ENCODE measurements at places on chromosomes 3 and 15. TPM values are rescaled to one million over a fixed set of nuclear protein-coding genes. Genes with fewer than 3 reads are reported as not detected.
A peak's percentile ranks its signal among the peaks of the same experiment; 100 is the strongest.

PDE8A gene
- 20.6 TPM for total RNA-seq

TEX264 gene
- 38.7 TPM for total RNA-seq

SEMA3G gene
- not detected for total RNA-seq

ARHGEF26 gene
- total RNA-seq = 2.0 TPM

INSYN1 gene
- 1.2 TPM for total RNA-seq

GRCh38 chr15:73902121-73903020, 23.9 kb upstream of the LOXL1 start:
- no peak for DNase-seq

DNA sequence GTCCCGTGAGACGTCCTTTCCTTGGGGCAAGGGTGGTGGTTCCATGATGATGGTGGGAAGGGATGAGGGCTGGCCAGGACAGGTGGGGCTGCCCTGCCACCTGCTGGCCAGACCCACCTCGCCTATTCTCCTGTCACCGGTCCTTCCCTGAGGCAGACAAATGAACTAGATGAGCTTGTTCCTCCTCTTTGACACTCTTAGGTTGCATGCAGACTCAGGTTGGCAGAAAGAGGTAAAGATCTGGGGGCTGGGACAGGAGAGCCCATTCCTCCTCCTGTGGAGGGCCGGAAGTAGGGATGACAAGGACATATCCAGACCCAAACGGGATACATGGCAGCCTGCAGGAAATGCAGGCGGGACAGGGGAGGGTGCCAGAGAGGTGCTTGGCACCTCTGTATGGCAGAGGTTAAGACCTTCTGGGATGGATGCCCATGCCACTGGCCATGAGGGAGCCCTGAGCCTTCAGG, 38.6 kb downstream of the ACSBG1 start:
- DNase-seq = no peak

DNA sequence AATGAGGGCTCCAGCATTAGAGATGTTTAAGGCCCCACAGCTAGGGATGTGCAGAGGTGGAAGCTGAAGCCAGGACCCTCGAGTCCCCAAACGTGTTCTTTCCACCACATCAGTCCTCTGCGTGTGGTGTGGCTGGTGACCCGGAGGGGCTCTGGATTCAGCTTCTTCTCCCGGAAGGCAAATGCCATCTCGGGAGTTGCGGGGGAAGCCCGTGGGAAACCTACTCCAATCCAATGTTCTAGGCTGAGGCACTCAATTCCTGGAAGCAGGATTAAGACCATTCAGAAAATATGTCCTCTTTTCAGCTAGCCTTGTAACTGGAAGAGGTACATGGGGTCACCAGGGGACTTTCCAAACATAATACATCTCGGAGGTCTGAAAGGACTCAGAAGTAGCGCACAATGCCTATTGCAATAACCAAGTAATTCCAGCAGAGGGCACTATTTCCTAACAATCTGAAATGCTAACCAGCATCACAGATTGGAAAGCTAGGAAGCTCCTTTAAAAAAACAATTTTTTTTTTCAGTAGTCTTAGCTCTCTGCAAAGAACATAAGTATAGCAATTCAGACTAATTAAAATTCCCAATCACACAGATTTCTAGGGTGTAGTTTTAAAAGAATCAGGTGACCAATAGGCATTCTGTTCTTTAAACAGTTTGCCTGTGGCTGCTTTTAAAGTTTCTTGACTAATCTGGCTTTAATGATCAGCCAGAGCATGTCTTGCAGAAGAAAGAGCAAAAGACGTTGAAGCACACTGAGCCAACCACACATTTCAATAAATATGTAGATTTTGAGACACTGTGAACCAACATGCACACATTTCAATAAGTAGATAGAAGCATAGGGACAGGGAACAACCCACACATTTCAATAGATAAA, 36.1 kb downstream of the BNC1 start:
- peak; percentile 80 for DNase-seq

- peak; percentile 65 for DNase-seq
Measured at GRCh38 chr3:123880998-123881561, 3.1 kb downstream of the MYLK start.

- DNase-seq = no peak
Measured at GRCh38 chr3:144491333-144491732, 519.7 kb downstream of the DIPK2A start.

GRCh38 chr3:39428745-39429201, 22.3 kb downstream of the RPSA start:
- DNase-seq = no peak

- peak; percentile 15 for DNase-seq
Measured at GRCh38 chr3:36444909-36445308, 64.6 kb downstream of the STAC start.

- DNase-seq = no peak
Measured at GRCh38 chr3:116824208-116824607, 114.6 kb downstream of the TUSC7 start.

- DNase-seq = peak; percentile 51
Measured at GRCh38 chr3:190224863-190225692, 97.2 kb downstream of the CLDN1 start.

- no peak for DNase-seq
Measured at GRCh38 chr3:128907706-128908445, 28.5 kb downstream of the ACAD9 start.

GRCh38 chr3:31188112-31188511, 293.7 kb upstream of the GADL1 start:
- peak; percentile 71 for DNase-seq

DNA sequence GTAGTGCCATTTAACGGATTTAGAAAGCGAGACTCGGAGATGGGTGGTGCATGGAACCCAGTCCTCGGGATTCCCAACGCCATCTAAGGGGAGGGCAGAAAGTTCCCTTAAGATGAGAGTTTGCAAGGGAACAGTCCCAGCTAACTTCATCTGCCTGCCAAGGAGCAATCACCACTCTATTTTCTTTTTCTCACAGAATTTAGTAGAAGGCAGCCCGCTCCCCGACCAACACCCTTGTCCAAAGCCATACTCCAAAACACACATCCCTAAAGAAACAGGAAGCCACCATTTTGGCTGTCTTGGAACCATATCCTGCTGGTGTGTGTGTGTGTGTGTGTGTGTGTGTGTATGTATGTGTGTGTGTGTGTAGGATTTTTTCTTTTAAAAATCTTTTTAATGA, 7.1 kb upstream of the FGD5 start:
- DNase-seq = no peak

DNA sequence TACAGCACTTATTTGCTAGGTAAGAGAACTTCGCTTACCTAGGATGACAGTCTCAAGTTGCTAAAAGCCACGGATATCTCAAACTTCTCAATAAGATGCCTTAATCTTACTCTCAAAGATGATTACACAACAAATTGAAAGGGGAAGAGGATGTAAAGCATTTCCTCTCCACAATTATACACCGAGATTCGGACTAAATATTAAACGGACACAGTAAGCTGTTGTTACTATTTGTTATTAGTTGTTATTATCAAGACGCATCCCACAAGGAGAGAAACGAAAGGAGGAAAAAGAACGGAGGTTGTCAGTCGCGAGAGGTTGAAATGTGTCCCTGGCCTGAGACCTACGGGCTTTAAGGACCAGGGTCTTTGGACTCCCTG, 660 bp downstream of the ZNF106 start:
- peak; percentile 29 for DNase-seq

DNA sequence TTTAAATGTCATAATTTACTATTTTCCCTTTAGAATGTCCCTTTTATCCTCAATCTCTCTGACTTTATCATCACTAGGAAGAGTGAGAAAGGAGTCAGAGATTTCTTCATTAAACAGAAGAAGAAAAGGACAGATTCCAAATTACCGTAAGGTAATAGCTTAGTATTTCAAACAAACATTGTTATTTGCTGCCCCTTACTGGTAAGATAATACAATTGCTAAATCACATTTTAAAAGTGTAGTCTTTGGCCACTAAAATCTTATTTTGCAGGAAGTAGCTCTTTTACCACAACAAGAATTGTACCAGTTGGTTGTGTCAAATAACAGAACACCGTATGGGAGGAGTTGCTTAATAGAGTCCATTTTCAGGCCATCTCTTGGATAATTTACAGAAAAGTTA, 53.7 kb downstream of the CGGBP1 start:
- peak; percentile 73 for DNase-seq

DNA sequence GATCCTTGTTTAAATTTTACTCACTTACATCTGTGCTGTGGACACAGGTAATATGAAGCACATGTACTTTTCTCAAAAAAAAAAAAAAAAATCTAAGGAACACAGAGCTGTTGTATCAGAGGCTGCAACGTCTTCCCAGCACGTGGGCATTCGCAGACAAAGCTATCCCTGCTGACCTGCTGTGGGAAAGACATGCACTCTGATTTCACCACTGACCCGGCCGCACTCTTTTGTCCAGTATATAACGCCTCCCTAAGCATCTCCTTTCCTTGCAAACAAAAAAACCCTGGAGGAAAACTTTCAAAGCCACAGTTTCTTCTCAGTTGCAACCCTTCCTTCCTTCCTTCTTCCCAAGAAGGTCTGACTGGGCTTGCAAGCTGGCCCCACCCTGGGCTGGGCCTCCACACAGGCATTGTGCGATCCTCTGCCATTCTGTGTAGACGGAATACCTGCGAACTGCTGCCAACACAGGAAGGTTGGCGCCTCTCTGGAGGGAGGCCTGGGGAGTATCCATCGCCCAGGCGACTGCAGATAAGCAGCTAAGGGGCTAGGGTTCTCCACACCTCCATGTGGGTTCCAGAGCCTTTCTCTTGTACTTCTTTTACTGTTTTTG, 50.8 kb downstream of the SLC12A8 start:
- DNase-seq = peak; percentile 49

- no peak for DNase-seq
Measured at GRCh38 chr15:27561816-27562215, 537.3 kb downstream of the OCA2 start.

Measured in fibroblast of the aortic adventitia (primary cell).